ENCODE measurements at places on chromosomes 2 and 18.

- DNase-seq = no peak
Measured at GRCh38 chr18:9827793-9828505, 57.8 kb upstream of the TXNDC2 start.

- DNase-seq = peak; percentile 9
Measured at GRCh38 chr2:45652090-45653031, 886 bp downstream of the PRKCE start.

DNA sequence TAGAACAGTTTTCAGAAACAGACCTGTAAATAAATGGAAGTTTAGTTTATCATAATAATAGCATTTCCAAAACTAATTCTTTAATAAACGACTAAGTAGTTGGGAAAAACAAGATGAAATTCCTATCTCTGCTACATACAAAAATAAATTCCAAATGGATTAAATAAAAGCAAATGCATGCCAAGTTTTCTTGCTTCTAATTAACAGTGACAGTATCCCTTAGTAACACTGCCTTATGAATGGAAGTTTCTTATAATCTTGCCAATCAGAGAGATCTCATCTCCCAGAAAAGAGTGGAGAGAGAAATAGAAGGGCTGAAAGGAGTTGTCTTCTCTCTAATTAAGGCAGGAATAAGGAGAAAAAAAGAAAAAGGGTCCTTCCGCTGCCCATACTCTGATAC is 133.9 kb downstream of the GFPT1 start:
- DNase-seq = no peak

DNA sequence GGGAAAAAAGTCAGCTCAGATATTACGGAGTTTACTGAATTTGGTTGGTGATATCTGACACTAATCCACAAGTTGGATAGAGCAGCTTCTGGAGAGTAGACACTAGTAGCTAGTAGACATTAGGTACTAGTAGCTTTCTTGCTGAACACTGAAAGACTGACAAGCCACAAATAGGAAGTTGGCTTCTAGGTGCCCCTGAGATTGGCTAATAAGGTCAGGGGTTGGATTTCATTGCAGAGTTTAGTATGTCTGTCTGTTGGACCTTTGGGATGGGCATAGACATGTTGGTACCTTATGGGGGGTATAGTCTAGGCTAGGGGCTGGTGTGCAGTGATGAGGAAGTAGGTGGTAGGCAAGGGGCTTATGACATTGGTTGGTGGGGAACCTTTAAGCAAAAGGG is 164.9 kb upstream of the LRRTM1 start:
- DNase-seq = no peak

DNA sequence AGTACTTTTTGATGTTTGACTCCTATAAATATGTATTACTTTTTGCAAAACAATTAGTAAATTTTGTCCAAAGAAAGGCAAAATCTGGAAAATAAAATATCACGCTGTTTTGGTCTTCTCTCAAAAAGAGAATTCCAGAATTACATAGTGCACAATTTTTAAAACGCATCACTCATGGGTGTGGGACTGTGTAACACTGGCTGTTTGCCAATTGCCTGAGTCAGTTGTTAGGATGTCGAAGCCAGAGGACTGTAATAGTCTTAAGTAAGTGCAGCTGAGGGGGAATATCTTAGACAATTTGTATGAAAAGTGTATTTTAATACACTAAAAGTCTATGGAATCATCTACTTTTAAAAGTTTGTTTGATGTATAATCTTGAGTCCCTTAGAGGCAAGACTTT is 24.1 kb upstream of the EPHA4 start:
- no peak for DNase-seq

GRCh38 chr18:29737620-29738019 is 1304.9 kb downstream of the DSC3 start:
- no peak for DNase-seq

- DNase-seq = no peak
Measured at GRCh38 chr2:169260246-169260645, 102.1 kb downstream of the LRP2 start.

GRCh38 chr2:86037141-86037794 is 68.4 kb downstream of the POLR1A start:
- DNase-seq = peak; percentile 53

GRCh38 chr2:64374686-64375085 is 79.3 kb upstream of the LGALSL start:
- DNase-seq = no peak

GRCh38 chr2:97267411-97268074 is 154.6 kb downstream of the ANKRD36 start:
- no peak for DNase-seq

GRCh38 chr18:58373481-58373880 is 255.4 kb downstream of the ALPK2 start:
- DNase-seq = no peak

DNA sequence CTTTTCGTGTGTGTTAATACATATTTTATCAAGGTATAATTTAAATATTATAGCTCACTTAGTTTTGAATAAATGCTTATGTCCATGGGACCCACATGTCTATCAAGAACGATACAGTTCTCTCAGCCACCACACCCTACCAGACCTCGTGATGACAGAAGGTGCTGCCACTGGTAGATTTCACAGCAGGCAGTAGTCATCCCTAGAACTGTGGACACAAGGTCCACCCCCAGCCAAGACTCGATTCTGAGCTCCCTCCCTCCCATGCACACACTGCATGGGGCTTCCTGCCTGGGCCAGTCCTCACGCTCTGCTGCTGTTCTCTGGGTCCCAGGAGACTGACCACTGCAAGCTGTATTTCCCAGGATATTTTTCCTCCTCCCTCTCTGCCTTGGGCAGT is 26.5 kb upstream of the CREB1 start:
- DNase-seq = no peak

- no peak for DNase-seq
Measured at GRCh38 chr2:101858910-101859309, 132.8 kb upstream of the IL1R2 start.

DNA sequence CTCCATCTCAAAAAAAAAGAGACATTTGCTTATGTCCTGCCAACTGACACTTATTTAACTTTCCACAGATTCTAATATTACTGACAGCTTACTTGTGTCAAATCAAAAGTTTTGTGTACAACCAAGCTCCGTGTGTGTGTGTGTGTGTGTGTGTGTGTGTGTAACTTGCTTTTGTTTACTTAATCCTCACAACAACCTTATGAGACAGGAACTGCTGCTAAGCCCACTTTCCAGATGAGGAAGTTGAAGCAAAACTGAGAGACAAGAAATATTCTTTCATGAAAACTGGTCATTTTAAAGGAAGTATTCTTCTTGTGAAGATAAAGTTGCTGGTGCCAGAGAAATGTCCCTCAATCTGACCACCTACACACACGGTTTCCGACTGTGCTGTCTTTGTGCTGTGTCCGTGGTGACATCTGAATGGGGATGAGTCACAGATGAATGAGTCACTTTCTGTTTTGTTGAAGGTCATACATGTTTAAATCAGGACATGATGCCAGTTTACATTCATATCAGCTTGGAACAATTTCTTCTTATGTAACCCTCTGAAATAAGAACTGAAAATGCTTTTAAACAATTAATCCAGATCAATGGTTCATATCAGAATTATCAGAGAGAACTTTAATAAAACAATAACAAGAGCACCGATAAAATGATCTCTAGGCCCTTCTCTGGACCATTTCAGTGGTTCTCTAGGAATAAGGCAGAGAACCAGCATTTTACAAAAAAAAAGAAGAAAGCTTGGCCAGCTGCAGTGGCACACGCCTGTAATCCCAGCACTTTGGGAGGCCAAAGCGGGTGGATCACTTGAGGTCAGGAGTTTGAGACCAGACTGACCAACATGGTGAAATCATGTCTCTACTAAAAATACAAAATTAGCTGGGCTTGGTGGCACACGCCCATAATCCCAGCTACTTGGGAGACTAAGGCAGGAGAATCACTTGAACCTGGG is 95.5 kb downstream of the THNSL2 start:
- no peak for DNase-seq

GRCh38 chr2:128638341-128639119 is 319.9 kb upstream of the HS6ST1 start:
- no peak for DNase-seq

DNA sequence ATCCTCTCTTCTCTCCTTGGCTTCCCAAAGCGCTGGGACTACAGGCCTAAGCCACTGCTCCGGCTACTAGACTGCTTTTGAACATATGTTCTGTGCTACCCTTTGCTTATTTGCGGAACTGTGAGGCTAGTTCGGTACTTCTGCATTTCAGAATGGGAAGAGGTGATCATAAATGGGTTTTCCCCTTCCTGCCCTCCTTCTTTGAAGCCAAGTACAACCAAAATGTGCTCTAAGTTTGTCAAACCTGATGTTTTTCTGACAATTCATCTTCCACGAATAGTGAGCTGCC is 1.7 kb upstream of the ESCO1 start:
- no peak for DNase-seq

All from activated T-cell treated with anti-CD3 and anti-CD28 coated beads, Interleukin-2, amount 50 U/mL, for 4 hours (primary cell).